ENCODE measurements at places on chromosomes 6 and 20. TPM values are rescaled to one million over a fixed set of nuclear protein-coding genes. Genes with fewer than 3 reads are reported as not detected.

DNA sequence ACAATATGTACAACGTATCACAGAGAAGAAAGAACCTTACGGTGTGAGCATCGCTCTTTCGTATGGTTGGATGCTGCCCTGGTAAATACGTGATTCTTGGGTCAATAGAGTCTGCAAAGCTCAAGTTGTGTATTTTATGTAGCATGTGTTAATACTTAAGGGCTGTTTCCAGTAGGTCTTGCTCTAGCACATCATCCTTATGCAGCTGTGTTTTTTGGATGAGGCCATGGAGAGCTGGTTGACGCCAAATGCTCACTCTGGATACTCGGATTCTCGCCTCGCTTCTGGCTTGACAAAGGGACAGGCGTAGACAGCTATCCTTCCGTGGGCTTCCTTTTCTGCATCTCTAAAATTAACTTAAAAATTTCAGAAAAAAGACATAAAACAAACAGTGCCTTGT lies 38.9 kb downstream of the SNRNP48 start:
- no peak for DNase-seq
- no peak overlapping the region for H3K4me3 ChIP-seq
- H3K27ac ChIP-seq = no peak overlapping the region
- no peaks in the 10 kb centered on the region for H3K4me1 ChIP-seq
- no peaks in the 10 kb centered on the region for H3K36me3 ChIP-seq
- H3K27me3 ChIP-seq = no peaks in the 10 kb centered on the region

GRCh38 chr20:41359541-41360011 lies 7.0 kb downstream of the EMILIN3 start:
- H3K27me3 ChIP-seq = peaks cover 1% of the 10 kb centered on the region
- no peaks in the 10 kb centered on the region for H3K36me3 ChIP-seq
- H3K4me3 ChIP-seq = no peak overlapping the region
- DNase-seq = no peak

DNA sequence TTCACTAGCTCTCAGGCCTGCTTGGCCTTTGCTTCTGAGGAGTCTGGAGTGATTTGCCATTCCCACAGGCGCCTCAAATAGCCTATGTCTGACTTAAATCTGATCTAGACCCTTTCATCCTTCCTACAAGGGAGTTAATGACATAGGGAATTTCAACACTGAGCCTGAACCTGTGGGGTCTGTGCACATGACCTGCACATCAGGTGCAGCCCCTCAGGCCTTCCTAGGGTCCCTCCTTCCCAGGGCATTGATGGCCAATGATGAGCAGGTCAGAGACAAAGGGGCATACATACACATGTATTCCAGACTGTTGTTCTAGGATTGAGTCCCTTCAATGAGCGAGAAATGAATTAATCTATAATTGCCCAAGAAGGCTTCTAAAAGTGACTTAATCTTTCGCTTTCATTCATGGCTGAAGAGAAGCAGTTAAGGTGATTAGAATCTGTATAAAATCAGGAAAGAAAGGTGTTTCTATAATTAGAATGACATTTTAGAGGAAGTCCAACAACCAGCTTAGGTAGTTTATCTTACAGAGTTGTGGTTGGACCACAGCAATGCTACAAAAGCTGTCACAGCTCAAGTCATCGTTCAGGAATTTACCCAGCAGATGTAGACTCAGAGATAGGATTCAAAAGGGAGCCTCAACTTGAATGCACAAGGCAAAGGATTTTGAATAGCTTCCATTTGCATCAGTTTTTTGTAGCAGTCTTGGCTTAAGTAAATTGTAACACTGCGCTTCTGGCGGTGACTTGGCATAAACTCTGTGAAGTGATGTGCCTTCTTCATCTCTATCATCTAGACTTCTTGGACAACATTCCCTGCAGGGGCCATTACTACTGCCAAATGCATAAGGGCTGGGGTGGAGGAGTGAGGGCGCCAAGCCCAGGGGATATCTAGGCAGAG lies 27.0 kb upstream of the TBC1D7 start:
- H3K4me3 ChIP-seq = no peak overlapping the region
- H3K27ac ChIP-seq = peak overlapping the region; percentile 81
- no peak for DNase-seq
- H3K27me3 ChIP-seq = no peaks in the 10 kb centered on the region

DNA sequence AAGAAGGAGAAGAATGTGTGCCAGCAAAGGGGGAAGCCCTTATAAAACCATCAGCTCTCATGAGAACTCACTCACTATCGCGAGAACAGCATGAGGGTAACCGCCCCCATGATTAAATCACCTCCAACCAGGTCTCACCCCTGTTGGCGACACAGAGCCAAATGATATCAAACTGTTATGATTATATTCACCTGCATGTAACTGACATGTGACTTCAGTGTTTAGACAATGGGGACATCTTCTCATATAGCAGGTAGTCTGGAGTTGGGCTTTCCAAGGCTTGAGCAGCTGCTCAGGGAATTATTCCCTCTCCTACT lies 115.2 kb downstream of the SASH1 start:
- no peak overlapping the region for H3K4me3 ChIP-seq
- H3K27me3 ChIP-seq = no peaks in the 10 kb centered on the region
- H3K27ac ChIP-seq = no peak overlapping the region
- H3K36me3 ChIP-seq = peaks cover 2% of the 10 kb centered on the region

DNA sequence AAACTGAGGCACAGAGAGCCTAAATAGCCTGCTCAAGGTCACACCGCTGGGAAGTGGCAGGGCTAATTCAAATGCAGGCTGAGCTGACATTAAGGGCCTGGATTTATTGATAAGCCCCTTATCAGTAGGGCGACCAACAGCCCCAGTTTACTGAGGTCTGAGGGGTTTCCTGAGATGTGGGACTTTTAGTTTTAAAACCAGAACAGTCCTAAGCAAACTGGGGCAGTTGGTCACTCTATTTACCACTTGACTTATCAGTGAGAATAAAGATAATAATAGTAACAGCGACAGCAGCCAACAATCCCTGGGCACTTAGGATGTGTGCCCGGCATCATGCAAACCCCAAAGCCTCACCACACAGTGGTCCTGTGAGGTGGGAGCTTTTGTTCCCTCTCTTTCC lies 27.6 kb downstream of the PREX1 start:
- H3K27ac ChIP-seq = no peak overlapping the region
- no peaks in the 10 kb centered on the region for H3K27me3 ChIP-seq
- H3K4me3 ChIP-seq = no peak overlapping the region

DNA sequence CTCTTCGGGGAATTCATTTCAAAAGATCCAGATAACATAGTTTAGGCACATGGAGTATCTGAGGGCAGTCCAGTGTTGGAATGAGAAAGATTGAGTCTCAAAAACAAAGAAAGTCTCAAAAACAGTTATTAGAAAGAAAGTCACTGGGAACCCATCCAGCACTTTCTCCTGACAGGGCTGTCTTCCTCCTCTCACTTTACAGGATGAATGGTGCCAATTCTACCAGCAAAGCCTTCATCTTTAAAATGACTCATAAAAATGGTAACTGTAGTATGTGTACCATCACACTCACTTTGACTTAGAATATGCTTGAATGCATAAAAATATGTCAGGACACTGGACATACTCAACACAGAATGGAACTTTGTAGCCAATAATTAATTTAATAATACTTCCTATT lies 71.3 kb downstream of the SLC22A3 start:
- no peaks in the 10 kb centered on the region for H3K36me3 ChIP-seq
- no peaks in the 10 kb centered on the region for H3K4me1 ChIP-seq
- peaks cover 9% of the 10 kb centered on the region for H3K27me3 ChIP-seq
- no peak for DNase-seq
- no peak overlapping the region for H3K4me3 ChIP-seq

Gene FAM209A
- polyA plus RNA-seq = not detected

Gene HCRTR2
- polyA plus RNA-seq = not detected

Gene AVP
- polyA plus RNA-seq = not detected

Gene SSTR4
- not detected for polyA plus RNA-seq
